ENCODE measurements at places on chromosomes 5 and 9. TPM values are rescaled to one million over a fixed set of nuclear protein-coding genes. Genes with fewer than 3 reads are reported as not detected.

DNA sequence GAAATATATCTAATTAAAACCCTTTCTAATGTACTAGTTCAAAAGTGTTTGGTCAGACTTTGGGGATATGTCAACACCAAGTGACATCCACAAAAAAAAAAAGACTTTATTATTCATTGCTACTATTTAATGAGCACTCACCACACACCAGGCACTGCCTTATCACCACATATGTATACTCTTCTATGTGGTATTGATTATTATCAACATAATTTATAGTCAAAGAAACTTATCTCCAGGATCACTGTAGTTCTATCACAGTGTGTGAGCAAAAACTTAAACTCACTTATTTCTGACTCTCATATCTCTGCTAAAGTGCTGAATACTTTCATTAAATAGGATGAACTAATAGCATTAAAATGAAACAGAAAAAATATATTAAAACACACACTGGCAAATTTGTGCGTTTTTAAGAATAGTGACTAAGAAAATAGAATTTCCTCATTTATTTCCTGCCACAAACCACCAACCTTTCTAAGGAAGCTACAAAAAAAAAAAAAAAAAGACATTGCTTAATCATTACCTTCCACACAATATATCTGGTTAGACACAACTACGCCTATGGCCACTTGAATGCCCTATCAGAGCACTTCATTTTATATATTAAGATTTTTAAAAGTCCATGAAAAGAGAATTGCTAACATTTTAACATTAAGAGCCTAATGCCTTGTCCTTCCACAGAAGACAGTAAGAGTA is 12.8 kb downstream of the SLCO4C1 start:
- DNase-seq, result no peak

DNA sequence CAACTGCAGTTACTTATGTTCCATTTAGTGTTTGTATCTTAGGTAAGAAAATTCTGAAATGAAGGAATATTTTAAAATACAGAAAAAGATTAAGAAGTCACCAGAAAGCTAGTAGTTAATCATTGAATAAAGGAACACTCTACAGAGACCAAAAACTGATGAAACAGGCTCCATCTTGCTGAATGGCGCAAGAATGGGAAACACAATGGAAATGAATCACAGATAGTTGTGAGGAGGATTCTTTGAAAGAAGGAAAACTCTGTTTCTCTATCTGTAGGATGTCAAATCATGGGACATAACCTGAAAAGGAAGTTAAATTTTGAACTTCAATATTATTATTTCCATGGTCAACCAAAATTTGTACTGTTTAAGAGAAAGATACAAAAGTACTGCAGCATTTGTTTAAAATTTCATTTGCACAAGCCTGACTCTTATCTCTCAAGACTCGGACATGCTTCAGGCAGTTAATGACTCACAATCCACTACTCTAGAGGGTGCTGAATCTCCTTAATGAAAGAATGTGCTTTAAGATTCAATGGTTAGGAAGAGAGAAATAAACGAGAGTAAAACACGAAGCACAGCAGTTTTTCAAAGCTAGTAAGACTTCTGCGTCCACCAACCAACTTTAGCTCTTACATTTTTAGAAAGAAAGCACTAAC is 1064.4 kb upstream of the DMAC1 start:
- DNase-seq, result peak; percentile 22

DNA sequence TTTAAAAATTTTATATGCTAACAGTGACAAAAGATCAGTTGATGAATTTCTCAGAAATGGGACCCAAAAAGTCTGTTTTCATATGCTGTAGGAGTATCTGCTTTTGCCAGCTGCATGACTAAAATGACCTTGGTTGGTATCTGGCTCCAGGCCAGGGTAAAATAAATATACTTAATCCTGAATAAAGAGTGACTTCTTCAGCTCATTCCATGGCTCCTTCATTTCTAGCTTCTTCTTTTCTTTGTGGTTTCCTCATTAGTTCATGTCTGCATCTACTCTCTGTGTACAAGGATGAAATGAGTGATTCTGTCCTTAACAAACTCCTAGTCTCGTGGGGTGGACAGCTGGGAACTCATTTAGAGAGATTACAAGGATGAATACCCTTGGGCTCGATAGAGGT is 36.0 kb downstream of the RCL1 start:
- peak; percentile 60 for DNase-seq

The SLC4A9 gene
- total RNA-seq, result not detected

GRCh38 chr5:42614509-42614908 is 142.1 kb upstream of the CCDC152 start:
- peak; percentile 41 for DNase-seq

The RALGPS1 gene
- total RNA-seq, result 1.6 TPM

DNA sequence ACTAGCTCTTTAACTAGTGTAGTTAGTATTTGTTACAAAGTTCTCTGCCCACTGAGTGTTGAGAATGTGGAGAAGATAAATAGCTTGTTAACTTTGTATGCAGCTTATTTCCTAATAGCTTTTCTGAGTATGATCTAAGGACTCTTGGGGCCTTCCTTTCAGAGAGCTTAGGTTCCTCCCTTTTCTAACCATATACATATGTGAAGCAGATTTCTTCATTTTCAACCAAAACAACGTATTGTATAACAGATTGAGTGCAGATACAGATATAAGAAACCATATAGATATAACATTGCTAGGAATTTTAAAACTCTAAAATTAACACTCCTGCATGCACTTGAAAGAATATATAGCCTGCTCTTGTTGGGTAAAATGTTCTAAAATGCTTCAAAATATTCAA is 70.4 kb downstream of the SCAMP1 start:
- no peak for DNase-seq

GRCh38 chr9:127426756-127427155 is 2.6 kb downstream of the ZNF79 start:
- DNase-seq, result no peak

The SNCB gene
- not detected for total RNA-seq

- peak; percentile 67 for DNase-seq
Measured at GRCh38 chr9:75889977-75890471, 449 bp upstream of the PCSK5 start.

GRCh38 chr9:32292611-32293010 is 91.8 kb upstream of the ACO1 start:
- no peak for DNase-seq

The TEX48 gene
- not detected for total RNA-seq

DNA sequence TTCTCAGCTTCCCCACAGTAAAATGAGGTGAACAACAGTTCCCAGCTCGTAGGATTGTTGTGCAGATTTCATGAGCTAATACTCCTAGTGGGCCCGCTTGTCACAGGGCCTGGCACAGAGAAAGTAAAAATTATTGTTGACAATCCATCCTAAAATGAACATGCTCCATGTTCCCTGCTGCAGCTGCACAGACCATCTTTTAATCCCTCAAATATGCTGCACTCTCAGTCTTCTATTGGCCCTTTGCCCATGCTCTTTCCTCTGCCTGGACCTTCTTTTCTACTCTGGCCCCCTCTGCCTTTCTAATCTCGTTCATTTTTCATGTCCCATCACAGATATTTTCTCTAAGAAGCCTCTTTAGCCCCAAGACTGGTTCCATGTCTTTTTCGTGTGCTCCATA is 117.7 kb upstream of the NR3C1 start:
- DNase-seq, result no peak

- no peak for DNase-seq
Measured at GRCh38 chr5:8058616-8059190, 189.8 kb downstream of the MTRR start.

The PCDHGA2 gene
- total RNA-seq, result 2.6 TPM

DNA sequence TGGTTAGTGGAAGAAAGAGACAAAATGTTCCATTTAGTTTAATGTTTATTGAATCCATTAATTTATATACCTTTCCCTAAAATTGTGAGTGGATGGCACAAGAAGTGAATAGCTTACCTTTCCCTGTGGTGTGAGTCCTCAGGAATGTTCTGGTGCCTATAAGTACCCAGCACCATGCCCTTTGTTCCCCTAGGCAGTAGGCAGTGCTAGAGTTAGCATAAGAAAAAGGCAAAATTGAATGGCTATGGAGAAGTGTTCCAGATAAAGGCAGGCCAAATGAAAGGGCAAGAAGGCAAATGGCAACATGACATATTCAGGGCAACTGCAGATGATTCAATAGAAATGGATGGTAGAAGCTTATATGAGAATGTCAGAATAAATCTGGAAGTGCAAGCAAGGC is 370.8 kb upstream of the PTGER4 start:
- no peak for DNase-seq

- no peak for DNase-seq
Measured at GRCh38 chr9:134011401-134011800, 13.9 kb upstream of the BRD3OS start.

DNA sequence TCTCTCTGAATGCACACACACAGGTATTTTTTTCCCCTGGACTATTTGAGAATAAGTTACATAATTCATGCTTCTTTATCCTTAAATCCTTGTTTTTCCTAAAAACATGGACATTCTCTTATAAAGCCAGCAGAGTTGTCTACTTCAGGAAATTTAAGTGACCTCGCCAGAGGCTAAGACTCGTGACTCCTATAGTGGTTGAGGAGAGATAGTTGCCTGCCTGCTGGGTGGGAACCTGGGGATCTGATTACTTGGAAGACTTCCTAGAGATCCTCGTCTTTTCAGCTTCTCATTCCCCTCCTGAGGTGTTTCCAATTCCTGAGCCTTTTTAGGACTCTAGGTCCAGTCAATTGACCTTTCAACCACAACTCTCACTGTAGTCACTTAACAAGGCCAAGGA is 5.5 kb downstream of the SLC30A5 start:
- peak; percentile 17 for DNase-seq

The UBE2QL1 gene
- not detected for total RNA-seq

DNA sequence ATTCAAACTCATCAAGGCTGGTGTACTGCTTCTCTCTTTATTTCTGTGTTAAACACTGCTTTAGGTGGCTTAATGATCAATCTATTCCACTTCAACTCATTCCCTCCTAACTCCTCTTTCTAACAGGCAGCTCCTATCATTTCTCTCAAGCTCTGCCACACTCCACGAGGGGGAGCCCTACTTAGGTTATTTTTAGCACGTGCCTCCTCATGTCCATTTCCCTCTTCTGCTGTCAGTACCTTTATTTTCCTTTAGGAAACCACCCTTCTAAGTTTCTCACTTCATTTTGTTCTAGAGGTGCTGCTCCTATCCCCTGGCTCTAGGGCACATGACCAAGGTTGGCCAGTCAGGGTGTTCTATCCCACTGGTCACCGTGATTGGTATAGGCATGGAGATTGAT is 6.7 kb upstream of the BRINP1 start:
- peak; percentile 6 for DNase-seq

The SLU7 gene
- 39.0 TPM for total RNA-seq

GRCh38 chr5:126536874-126537273 is 58.1 kb downstream of the ALDH7A1 start:
- DNase-seq, result no peak

GRCh38 chr5:176873541-176874172 is 25.5 kb downstream of the HK3 start:
- DNase-seq, result no peak

The GPR151 gene
- not detected for total RNA-seq

The NIPAL4 gene
- total RNA-seq, result 2.3 TPM

DNA sequence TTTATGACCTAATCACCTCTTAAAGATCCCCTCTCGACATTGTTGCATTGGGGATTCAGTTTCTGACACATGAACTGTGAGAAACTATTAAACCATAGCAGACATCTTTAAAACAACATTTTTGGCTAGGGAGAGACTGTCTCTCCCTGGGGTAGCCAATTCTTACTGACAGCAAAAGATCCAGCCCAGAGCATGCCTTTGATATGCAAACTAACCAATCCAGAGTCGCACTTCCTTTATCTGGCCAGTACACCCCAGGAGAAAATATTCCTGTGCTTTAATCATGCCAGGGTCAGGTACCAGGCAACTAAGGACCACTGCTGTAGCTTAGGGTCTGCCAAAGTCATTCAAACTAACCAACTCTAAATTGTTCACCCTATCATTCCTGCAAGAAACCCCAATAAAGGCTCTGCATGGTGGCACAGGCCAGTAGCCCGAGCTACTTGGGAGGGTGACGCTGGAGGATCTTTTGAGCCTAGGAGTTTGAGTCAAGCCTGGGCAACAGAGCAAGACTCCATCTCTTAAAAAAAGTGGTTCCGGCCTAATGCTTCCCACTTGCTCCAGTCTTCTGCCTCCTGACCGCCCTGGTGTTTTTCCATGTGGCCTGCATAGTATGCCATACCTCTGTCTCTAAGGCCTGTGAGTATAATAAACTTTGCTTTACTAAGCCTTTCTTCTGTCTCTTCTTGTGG is 62.3 kb upstream of the DAPK1 start:
- no peak for DNase-seq

GRCh38 chr5:175107865-175108264 is 336.1 kb downstream of the DRD1 start:
- DNase-seq, result no peak

The CKMT2 gene
- 0.43 TPM for total RNA-seq

DNA sequence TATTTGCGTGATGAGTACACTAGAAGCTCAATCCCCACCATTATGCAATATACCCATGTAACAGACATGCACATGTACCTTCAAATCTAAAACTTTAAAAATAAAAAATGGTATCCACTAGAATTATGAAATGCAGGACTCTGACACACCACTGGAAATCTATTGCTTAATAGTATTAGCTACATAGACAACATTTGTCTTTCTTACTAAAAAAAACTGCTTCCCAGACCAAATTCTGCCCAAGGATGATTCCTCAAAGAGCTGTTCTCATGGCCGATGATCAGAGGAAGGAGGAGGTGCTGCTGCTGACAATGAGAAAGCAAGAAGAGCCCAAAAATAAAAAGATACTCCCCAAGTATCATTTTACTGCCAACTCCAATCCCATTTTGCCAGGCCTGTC is 67.2 kb downstream of the TTC39B start:
- peak; percentile 40 for DNase-seq

Measured in fibroblast of villous mesenchyme (primary cell).